ENCODE measurements at places on chromosomes 1 and 21.

DNA sequence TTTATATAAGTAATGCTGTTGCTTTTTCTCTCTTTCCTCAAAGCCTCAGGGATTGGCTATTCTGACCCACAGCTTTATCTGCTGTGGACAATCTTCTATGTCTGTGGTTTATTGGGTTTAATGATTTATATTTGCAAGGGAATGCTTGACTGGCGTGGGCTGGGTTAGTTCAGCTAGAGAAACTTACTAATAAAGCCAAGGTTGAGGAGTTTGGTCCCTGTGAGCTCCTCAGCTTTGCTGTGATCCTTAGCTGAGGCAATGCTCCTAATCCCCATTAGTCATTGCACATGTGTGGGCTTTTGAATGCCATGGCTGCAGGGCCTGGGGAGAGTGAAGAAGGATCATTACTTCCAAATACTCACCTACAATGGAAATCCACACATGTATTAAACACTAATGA lies 179.3 kb downstream of the ZNF326 start:
- DNase-seq, result no peak

DNA sequence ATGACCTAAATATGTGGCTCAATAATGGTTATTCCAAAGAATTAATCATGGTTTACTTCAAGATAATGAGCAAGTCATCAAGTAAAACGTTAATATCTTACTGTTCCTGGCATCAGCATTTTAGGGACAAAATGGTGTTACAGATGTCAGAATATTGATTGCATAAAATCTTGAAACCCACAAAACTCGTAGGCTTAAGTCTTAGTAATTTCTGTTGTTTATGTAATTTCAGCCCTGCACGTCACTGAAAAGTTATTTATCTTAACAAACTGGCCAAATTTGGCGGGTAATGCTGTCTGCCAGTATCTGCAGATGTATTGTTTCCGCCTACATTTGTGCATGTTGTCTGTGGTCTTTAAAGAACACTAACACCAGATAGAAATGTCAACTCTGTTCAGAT lies 25.8 kb downstream of the CDC7 start:
- DNase-seq, result no peak

DNA sequence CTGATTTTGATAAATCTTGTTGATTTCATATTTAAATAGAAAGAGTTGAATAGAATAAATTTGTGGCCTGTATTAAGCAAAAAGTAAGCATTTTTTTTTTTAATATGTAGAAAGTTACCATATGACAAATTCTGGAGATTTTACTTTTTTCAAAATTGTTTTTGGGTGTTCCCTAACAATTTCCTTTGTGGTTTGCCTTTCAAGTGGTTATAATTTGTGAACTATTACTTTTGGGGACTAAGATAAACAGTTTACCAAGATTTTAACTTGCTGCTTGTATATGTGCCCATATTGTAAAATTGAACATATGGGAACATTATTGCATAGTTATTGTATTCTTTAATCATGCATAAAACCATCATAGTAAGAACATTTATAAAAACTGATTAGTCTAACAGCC lies 34.6 kb downstream of the SLC30A7 start:
- DNase-seq, result no peak

DNA sequence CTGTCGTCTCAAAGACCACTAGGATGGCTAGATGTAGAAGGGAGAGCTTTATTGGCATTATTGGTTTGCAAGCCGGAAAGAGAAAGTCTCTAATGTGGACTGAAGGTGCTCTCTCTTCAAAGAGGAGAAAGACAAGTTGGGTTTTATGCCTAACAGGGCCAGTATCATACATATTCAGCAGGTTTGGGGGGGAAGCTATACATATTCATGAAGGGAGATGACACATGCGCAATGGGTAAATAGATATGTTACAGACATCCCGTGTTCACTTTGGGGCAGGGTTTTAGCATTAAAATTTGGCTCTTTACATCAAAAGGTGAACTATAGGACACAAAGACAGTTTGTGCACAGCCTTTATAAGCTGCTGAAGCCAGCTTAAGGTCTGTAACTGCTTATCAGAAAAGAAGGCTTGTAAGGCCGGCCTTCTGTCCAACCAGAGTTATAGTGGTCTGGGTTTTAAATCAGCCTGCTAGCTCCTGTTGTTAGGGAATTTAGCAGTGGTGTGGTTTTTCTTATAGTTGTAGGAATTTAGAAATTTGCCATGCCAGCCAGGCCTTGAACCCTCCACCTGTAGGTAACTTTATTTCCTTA lies 46.5 kb upstream of the LRRN2 start:
- DNase-seq, result no peak

GRCh38 chr1:15932612-15933011 lies 43.3 kb downstream of the ZBTB17 start:
- no peak for DNase-seq

- DNase-seq, result peak; percentile 65
Measured at GRCh38 chr1:202967684-202968281, 726 bp upstream of the CYB5R1 start.

- no peak for DNase-seq
Measured at GRCh38 chr1:60589046-60589748, 493.2 kb upstream of the NFIA start.

DNA sequence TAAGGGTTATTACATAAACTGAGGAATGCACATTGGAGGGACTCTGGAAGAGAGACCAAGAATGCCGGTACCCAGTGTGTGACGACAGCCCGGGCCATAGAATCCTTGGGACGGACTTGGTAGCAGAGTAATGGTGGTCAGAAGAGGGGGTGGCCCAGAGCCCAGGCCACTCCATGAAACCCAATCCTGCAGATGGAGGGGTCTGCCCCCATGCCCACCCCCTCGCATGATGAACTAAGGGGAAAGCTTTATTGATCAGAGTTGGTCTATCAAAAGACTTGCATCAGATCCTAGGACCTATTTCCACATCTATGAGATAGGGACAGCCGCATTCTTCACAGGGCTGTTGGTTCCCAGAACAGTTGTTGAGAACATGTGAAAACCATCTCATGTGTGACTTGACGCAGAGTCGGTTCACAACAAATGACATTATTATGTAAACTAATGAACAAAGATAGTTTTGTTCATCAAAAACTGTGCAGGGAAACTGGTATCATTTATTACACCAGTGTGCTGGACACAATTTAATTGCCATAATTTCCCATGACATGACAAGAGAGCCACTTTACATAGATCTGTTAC lies 21.5 kb upstream of the SDC3 start:
- no peak for DNase-seq

GRCh38 chr1:51418384-51418959 lies 88.1 kb upstream of the TTC39A start:
- no peak for DNase-seq

DNA sequence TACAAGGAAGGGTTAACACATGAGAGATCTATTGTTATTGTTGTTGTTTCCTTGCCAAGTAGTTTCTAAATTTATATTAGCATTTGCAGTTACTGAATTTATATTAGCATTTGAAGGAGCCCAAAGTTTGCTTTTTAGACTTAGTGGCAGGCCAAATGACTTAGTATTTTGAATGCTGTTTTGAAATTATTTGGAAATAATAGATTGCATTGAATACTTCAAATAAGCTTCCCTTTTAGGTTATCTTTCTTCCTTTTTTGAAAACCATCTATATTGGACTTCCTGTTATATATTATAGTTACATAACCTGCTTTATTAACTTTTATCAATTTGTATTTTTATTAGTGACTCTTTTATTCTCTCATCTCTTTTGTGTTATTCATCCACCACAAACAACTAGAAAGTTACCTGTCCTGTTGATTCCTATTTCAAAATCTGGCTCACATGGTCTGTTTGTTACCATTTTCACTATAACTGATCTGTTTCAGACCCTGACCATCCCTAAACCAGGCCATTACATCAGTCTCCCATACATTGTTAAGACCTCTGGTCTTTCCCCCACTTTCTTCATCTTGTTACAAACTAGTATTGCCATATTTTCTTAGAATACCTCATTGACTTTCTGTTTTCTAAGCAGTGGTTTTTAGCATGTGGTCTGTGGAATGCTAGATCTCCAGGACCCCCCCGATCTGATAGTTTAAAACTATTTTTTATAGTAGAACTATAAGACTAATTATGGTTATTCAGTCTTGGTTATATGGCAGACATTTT lies 185.2 kb downstream of the RASAL2 start:
- DNase-seq, result no peak

GRCh38 chr1:16441282-16441665 lies 750 bp downstream of the NECAP2 start:
- peak; percentile 65 for DNase-seq

DNA sequence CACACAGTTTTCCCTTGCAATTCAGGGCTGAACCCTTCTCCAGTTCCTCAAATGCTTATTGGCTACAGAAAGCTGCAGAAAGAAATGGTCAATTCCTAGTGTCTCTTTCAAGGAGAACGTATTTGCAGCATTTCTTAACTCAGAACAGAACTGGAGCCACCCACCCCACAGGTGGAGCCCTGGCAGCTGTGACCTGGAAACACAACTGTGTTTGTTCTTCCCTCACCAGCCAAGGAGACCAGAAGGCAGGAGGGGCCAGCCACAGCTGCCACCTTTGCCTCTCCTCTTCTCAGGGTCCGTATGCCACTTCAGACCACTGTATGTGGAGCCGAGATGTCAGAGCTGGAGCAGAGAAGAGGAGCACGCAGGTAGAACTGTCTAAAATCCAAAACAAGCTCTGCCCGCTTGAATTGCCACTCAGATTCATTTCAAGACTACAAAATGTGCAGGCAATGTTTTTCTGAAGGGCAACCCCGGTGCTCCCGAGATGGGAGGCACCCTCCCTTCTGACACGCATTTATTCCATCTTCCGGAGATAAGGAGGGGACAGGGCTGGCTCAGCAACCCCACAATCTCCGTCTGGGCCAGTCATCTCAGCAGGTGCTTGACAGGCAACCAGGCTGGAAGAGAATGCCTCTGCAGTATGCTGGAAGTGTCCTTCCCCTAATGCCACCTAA lies 16.7 kb downstream of the CD247 start:
- DNase-seq, result no peak

DNA sequence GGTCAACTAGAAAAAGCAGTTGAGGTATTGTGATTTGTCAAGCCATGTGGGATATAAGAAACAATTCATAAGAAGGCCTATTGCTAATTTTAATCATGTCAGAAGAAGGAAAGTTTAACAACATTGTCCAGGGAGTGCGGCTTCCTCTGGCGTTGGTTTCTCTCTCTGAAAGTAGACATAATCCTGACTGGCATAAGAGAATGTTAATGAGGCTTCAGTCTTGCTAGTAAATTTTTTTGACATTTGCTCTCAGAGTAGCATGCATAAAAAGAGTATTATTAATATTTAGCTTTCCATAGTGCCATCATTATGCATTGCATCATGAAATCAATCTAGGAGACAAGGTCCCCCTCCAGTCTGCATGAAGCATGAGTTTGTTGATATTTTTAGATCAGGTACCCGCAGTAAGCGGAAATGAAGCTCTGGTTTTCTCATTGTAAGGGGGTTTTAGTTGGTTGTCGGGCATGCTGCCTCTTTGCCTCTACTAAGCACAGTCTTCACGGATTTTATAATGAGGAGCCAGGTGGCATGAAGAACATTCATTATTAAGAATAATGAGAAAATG lies 12.8 kb upstream of the PRDM2 start:
- no peak for DNase-seq

DNA sequence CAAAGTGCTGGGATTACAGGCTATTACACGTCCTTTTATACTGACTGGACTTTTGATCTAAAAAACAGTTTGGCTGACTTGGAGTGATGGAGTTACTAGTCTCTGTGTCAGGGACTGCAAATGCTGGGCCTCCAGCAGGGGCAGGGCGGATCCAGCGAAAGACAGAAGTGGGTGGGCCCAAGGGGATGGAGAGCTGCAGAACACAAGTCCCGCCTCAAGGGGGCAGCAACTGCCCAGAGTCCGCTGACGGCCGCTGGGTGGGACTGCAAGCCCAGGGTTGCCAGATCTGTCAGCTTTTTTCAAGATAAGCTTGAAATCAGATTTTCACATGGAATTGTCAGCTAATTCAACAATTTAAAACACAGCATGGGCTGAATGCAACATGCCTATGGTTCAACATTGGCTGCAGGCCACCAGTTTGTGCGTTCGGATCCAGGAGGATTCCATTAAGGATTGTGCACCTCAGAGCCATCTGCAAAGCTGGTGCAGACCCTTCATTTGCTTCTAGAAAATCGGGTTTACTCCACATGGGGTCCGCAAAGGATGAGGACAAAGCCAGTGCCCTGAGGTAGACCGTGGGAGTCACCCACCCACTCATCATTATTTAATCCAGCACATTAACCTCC lies 10.7 kb downstream of the STMN1 start:
- DNase-seq, result peak; percentile 96

DNA sequence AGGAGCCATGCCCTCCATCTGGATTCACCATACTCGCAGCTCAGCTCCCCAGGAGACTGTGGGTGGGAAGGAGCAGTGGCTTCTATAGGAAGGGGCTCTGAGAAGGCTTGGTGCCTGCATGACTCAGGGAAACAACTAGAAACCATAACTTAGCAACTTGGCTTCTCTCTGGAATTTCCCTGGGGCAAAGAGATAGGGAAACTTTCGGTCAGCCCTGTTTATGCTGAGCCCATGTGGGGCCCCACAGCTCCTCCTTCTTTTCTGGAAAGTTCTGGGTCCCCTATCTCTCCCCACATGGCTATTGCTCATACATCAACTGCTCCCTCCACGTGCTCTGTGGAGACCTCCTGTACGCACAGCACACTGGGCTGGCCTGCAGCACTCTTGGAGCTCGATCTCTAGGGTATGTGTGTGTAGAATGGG lies 39.3 kb downstream of the PLEKHA6 start:
- no peak for DNase-seq

DNA sequence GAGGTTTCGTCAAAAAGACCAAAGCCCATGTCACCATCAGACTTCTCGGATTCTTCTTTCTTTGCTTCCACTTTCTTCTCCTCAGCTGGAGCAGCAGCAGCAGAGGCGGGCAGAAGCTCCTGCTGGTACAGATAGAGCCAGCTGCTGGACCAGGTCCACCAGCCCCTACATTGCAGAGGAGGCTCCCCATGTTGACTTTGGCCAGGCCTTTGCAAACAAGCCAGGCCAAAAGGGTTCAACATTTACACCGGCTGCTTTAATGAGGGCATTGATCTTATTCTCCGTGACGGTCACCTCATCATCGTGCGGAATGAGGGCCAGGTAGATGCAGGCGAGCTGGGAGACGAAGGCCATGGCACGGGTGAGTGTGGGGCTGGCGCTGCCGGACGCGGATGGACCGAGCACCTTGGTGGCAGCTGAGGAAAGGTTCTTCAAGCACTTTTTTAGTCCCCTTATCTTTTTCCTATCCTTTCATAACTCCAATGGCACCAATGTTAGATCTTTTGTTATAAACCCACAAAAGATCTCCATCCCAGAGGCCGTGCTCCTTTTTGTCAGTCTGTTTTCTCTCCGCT lies 358.5 kb downstream of the RGS7 start:
- DNase-seq, result no peak

DNA sequence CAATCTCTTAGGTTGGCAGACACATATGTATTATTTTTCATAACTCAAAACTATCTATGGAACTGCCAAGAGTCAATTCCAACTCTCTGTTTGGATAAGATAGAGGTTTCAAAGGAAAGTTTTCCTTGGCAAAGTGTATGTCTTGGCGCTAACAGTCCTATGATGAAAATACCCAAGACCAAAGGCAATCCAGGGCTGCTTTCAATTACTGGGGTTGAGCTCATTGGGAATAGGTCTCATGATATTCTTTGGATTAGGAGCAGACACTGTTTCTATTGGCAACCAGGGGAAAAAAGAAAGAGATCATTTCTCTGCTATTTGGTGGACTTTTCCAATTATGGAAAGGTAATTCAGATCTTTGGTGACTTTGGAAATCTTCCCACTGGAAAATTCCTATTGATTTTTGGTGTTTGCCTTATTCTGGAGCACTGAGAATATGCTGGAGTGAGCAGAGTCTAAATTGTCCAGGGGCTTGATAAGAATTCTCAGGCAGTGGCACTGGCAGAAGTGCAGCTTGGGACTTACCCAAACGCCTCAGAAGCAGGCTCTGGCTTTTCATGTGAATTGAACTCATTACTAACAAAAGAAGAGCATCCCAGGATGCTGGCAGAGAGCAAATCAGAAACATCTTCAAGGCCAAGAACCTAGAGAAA lies 20.4 kb upstream of the PLXNA2 start:
- DNase-seq, result no peak

Data from erythroblast (primary cell).